ENCODE measurements at places on chromosomes 1 and 21. TPM values are rescaled to one million over a fixed set of nuclear protein-coding genes. Genes with fewer than 3 reads are reported as not detected.

UBQLN4 gene
- 25.9 TPM for total RNA-seq

DNA sequence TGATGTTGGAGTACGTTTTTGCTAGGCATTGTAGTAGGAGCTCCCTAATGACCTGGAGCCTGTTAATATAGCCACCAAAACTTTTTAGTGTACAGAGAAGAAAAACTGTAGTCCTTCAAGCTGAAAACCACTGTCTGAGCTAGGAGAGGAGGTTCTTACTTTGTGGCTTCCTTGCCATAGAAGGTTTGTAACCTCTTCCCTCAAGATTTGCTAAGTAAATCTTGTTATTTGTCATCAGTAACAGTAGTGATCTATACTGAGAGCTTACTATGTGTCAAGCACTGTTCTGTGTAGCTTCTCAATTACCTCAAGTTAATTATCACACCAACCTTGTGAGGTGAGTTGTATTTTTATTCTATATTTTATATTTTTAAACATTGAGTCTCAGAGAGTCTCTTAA lies 21.2 kb upstream of the LRRC8C start:
- no peak for DNase-seq

DNA sequence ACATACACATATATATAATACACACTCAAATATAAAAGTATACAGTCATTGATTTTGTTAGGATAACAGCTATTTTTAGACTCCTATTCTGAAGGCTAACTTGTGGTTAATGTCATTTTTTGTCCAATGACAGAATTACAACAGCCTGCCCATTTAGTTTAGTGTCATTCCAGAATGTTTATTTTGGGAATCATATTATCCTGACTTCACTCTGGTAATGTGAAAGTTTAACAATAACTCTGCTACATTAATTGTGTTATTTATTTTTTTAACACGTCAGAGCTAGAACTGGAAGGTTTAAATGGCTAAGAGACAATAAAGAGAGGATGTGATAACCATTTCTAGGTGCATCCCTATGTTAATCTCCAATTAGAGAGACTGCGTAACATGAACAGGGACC lies 648.1 kb downstream of the USP25 start:
- no peak for DNase-seq

DNA sequence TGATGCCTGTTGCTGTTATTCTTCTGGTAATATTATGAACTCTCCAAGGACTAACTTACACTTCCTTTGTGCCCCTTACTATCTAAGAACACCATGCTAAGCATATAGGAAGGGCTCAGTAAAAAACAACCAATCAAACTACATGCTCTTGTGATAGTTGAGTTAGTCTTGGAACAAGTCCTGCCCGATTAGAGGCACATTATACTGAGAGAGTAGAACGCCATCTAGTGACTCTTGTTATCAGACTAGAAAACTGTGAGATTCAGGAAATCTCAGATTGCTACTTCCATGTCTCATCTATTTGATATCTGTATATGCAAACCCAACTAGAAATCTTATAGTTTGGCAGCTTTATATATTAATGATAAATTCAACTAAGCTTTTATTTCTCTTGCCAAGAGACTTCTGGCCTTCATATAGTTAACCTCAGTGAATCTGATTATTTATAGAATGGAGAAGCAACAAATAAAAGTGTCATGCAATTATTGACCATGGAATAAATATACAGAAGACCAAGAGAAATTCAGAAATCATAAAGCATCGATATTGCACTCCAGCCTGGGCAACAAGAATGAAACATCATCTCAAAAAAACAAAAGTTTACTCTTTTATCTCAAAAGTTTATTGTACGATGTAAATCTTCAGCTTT lies 7.8 kb upstream of the SRRM1 start:
- no peak for DNase-seq

LRRC8D gene
- 29.8 TPM for total RNA-seq

- DNase-seq = no peak
These were observed 85.9 kb upstream of the ADAM30 start for GRCh38 chr1:119981986-119982815.

DNA sequence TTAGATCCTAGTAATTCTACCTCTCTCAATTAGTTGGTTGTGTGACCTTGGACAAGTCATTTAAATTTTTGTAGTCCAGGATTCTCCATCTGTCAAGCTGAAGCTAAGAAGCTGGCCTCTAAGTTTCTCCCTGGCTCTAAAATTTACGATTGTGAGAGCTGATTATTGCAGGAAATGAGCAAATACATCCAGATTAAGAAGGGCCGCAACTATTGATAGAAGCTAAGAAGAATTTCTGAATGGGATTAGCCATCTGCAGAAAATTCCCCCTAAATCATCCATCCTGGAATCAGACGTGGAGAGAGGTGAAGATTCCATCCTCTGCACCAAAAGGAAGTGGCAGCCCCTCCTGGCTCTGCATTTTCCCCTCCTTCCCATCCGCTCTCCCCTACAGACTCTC lies 55.0 kb downstream of the HIVEP3 start:
- no peak for DNase-seq

SLC50A1 gene
- 6.2 TPM for total RNA-seq

DNA sequence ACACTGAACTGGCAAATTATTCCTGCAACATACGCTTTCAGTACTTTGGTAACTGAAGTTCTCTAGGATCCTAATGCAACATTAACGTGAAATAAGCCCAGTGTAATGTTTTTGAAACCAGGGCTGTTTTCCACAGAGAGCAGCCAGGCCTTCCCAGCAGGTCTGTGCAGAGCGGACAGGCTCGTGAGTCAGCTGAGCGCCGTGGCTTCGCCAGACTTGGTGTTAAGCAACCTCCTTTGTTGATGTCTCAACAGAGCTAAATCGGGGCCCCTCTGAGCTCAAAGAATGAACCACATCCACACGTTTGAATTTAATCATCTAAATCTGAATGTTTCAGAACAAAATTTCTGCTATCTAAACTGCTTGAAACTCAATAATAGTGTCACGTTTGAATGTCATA lies 181.8 kb upstream of the FMN2 start:
- DNase-seq = peak; percentile 48

GRCh38 chr1:175222296-175222938 lies 29.8 kb upstream of the KIAA0040 start:
- no peak for DNase-seq

TAF12 gene
- total RNA-seq = 20.1 TPM

- DNase-seq = peak; percentile 52
These were observed 67.3 kb upstream of the AKT3 start for GRCh38 chr1:243917177-243917862.

DNA sequence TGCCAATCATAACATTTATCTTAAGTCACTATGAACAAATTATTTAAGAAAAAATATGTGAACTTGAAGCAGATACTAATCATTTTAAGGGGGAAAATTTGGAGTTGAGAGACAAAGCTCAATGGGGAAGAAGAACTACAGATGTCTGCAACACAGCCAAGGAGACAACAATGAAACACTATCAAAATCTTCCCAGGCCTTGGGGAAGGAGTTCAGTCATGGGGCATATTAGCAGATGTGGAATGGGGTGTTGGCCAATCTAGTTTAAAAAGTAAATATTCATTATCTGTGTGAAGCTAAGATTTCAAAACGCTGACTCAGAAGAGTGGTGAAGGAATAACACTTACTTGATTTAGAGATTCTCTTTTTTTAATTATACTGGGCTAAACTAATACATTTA lies 671.6 kb upstream of the ZP4 start:
- no peak for DNase-seq

CR1L gene
- total RNA-seq = 0.16 TPM

DNA sequence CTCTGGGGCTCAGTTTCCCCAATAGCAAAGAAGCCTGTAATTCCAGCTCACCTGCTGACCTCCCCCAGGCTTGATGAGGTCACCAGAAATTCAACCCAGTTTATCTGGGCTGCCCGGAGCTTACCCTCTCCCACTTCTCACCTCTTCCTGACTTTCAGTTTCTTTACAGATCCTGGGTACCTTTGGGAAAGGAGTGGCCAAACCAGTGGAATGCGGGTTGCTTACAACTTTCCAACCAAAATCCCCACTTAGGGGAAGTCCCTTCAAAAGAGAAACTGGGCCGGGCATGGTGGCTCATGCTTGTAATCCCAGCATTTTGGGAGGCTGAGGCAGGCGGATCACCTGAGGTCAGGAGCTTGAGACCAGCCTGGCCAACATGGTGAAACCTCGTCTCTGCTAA lies 5.9 kb upstream of the MARCKSL1 start:
- DNase-seq = no peak

GRCh38 chr21:27771938-27772483 lies 805.1 kb upstream of the ADAMTS5 start:
- no peak for DNase-seq

GRCh38 chr1:28039341-28039740 lies 49.1 kb downstream of the EYA3 start:
- no peak for DNase-seq

DNA sequence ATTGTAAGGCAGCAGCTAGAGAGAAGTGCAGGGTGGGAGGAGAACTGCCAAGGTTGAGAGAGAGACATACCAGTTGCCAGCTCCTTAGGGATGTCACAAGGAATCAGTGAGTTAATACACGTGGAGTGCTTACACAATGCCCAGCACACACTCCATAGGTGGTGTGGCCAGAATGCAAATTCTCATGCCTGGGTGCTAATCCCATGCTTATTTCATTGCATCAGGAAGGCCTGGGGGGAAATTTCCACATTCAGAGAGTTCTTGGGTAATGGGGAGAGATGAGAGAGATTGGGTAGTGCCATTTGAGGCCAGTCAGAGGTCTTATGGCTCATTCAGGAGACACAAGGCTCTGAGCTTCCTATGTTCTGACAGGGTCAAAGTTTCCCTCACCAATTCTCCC lies 38.7 kb downstream of the GJA5 start:
- DNase-seq = no peak

DNA sequence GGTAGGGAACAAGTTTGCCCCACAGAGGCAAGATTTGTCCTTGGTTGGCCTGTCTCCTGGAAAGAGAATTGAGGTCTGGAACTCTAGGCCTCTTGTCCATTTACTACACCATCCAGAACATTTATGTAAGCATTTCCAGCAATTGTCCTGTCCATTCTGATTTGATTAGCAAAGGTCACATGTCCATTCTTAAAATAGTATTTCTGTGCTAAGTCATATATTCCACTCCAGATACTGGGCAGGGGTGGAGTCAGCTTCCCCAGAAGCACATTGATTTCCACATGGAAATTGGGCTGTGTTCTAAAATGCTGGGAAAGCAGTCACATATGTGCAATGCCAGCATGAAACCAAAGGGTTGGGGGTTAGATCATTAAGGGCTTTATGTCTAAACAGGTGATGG lies 21.5 kb upstream of the FMN2 start:
- DNase-seq = no peak

- DNase-seq = no peak
These were observed 37.0 kb downstream of the ARHGEF11 start for GRCh38 chr1:157008502-157008901.

CDK18 gene
- 0.16 TPM for total RNA-seq

DNA sequence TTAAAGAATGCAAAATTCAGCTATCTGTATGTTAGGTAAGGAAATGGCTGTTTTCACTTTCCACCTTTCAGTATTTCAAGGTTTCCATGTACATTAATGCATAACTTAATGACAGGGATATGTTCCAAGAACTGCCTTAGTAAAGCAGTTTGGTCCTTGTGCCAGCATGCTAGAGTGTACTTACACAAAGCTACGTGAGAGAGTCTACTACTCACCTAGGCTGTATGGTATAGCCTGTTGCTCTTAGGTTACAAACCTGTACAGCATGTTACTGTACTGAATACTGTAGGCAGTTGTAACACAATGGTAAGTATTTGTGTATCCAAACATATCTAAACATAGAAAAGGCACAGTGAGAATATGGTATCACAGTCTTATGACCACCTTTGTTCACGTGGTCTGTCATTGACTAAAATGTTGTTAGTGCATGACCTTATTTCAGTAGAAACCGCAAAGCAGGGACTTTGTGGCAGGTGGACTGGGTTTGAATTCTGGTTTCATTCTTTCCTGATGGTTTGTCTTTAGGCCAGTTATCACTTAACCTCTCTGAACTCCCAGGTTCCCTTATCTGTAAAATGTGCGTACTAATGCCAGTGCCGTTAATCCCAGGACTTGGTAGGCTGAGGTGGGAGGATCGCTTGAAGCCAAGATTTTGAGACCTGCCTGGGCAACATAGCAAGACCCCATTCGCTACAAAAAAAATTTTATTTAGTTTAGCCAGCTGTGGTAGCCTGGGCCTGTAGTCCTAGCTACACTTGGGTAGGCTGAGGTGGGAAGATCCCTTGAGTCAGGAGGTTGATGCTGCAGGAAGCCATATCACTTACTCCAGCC lies 4.9 kb downstream of the SMYD2 start:
- no peak for DNase-seq

DNA sequence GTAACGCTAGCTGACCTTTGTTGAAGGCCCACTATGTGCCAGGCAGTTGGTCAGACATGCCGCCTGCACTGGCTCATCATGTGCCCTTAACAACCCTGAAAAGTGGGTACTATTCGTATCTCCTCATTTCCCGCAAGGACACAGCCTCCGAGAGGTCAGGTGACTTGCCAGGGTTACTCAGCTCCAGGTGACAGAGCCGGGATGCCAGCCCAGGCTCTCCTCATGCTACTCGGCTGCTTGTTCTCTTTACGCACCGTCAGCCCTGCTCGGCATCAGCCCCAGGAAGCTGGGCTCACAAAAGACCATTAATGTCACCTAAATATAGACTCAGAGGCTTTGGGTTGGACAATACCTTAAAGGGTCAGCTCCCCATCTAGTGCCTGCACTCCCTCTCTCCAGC lies 29.0 kb downstream of the GRHL3 start:
- no peak for DNase-seq

MX1 gene
- total RNA-seq = 12.2 TPM
